ENCODE measurements at places on chromosomes 5 and 9.

DNA sequence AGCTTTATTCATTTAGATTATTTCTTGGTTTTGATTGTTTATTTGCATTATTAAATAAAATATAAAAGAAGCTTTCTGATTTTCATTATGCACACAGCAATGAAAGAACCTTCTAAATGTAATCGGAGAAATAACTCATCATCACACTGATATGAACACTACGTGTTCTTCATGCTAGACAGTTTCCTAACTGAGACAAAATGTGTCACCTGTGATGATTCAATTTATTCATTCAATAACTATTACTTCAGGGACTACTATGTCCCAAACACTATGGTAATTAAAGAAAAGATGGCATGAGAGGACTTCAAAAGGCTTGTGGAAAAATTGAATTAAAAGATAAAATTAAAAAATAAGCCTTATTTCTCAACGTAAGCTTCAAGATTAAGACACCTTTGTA lies 118.1 kb downstream of the SPEF2 start:
- no peak for DNase-seq

DNA sequence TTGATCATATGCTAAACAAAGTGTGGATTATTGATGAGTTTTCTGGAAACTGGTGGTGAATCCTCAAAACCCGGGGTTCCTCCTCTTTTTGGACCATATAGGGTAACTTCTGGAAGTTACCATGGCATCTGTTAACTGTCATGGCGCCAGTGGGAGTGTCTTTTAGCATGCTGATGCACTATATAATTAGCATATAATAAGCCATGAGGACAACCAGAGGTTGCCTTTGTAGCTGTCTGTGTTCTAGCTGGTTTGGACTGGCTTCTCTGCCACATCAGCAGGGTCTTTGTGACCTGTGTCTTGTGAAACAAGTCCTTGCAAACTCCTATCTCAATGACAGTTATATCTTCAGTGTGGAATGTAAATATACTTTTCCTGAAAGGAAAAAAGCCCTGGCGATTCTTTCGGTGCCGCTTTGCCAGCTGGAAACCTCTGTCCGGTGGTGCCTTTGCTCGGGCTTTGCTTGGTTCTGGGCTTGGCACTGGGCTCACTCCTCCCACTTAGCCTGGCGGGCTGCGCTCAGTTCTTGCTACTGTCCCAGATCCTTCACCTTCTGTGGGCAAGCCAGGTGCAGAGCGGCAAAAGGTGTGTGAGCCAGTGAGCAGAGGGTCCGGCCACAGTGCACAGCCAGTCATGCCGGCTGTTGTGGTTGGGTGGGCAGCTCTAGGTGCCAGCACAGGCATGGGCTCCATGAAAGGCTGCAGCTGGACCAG lies 20.4 kb downstream of the NXNL2 start:
- DNase-seq, result no peak

- no peak for DNase-seq
Measured at GRCh38 chr5:75571547-75571946, 39.7 kb upstream of the ANKDD1B start.

- DNase-seq, result no peak
Measured at GRCh38 chr9:114677418-114677817, 4.6 kb downstream of the TEX48 start.

DNA sequence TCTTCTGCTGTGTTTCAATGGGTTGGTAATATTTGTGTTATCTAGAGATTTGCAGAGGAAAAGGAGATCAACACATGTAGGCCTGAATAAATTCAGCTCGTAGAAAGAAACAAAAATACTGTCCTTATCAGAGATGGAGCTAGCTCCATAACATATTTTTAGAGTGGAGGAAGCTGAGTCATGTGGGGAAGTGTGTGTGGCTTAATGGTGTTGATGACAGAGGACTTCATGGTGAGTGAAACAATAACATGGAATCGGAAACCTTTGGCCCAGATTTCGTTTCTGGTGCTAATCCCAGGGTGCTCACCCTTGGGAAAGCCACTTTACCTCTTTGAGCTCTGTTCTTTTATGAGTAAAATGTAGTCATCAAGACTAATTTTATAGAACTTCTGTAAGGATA lies 825.0 kb downstream of the TLR4 start:
- no peak for DNase-seq

- DNase-seq, result no peak
Measured at GRCh38 chr5:143041972-143042770, 272.0 kb downstream of the ARHGAP26 start.

GRCh38 chr5:107652408-107652807 lies 18.3 kb downstream of the EFNA5 start:
- no peak for DNase-seq

DNA sequence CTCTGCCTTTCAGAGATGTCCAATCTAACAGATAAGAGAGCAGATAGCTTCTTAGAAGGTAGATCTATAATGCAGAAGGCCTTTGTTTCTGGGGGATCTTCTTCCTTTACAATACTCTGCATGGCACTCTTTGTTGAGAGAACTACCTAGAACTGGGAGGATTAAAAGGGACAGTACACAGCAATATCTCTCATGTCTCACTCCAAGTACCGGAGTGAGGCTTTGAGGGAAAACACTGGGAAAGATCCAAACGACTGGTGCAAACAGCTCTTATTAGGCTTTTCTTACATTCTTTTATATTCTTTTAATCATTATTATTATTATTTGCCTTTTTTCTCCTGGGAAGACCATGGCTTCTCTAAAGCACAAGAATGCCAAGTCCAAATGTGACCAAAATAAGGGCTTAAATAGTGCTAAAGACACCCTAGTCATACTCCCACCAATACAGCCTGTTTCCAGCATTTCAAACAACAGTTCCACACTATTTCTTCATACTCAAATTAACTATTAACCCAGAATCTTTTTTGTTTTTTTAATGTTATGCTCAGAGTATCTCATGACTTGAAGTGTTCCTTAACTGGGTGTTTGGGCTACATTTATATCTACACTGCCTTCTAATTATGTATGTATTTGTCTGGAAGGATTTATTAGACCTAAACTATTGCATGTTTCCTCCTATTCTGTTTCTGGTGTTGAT lies 52.7 kb downstream of the ABHD17B start:
- DNase-seq, result no peak

DNA sequence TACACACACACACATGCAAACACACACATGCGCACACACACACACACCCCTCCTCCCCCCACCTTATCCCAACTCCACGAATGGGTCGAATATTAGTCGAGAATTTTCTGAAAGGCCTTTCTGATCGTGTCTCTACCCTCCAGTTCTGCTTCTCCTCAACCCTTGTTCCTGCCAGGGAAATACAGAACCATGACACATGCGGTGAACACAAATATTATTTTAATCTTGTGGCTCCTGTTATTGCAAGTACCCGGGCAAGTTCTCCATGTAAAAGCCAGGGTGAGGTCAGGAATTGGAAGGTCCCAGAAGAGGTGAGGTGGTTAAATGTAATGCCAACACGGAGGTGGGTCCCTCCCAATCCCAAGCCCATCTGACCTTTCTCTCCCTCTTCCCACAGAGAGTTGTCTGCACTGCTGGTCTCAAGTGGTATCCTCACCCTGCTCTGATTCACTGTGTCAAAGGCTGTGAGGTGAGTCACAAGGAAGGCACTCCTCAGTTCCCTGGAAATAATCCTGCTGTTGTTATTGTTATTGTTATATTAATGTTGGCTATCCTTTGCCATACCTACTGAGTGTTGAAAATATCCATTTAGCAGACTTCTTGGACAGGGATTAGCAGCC lies 223.7 kb downstream of the PAPPA start:
- no peak for DNase-seq

DNA sequence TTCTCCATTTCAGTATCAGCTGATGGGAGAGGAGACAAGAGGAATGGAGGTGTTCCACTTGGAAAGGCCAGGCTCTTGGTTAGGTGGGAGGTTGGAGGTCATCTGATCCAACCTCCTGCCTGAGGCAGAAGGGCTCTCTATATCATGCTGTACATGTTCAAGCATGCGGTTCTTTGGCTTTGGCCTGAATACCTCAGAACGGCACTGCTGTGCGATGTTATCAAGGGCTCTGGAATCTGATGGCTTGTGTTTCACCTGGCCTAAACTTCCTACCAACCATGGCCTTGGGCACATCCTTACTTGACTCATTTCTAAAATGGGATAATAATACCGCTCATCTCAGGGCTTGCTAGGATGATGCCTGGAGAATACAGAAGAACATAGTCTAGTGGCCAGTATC lies 90.1 kb upstream of the FAM169A start:
- no peak for DNase-seq

- DNase-seq, result no peak
Measured at GRCh38 chr5:104913841-104914281, 1351.3 kb upstream of the NUDT12 start.

GRCh38 chr9:12629067-12629466 lies 64.1 kb upstream of the TYRP1 start:
- DNase-seq, result no peak

GRCh38 chr5:36502608-36503007 lies 103.8 kb upstream of the SLC1A3 start:
- no peak for DNase-seq

GRCh38 chr5:96509316-96509715 lies 76.3 kb upstream of the PCSK1 start:
- no peak for DNase-seq

- peak; percentile 9 for DNase-seq
Measured at GRCh38 chr5:173973616-173973969, 15.4 kb upstream of the C5orf47 start.

- no peak for DNase-seq
Measured at GRCh38 chr9:14715102-14715501, 7.4 kb downstream of the CER1 start.

GRCh38 chr5:37495668-37496347 lies 116.7 kb downstream of the WDR70 start:
- no peak for DNase-seq

DNA sequence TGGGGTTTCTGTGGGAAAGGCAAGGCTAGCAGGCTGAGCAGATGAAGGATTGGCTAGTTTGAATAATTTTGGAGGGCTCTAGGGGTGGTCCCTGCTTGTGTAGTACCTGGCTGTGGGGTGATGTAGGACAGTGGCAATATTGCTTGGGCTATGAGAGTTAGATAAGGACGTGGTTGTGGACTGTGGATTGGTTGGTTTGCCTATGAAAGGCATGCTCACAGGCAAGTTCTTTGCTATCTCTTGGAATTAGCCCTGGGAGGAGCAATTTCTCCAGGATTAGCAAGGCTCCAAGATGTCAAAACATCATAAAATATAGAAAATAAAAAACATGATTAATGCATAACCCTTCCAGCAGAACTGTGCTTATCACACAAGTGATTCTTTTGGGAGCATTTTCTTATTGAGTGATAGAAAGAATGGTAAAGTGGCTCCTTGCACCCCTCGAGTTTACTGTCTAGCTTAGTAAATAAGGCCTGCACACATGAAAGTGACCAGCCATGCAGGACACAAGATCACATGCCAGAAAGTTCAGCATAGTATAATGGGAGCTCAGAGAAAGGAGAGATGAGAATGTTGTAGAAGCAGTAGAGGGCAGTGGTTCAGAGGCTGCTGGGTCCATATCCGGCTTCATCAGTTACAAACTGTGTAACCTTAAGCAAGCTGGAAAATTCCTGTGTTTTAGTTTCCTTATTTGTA lies 13.8 kb downstream of the AOPEP start:
- no peak for DNase-seq

- DNase-seq, result peak; percentile 29
Measured at GRCh38 chr5:139637438-139638089, 10.6 kb upstream of the CXXC5 start.

DNA sequence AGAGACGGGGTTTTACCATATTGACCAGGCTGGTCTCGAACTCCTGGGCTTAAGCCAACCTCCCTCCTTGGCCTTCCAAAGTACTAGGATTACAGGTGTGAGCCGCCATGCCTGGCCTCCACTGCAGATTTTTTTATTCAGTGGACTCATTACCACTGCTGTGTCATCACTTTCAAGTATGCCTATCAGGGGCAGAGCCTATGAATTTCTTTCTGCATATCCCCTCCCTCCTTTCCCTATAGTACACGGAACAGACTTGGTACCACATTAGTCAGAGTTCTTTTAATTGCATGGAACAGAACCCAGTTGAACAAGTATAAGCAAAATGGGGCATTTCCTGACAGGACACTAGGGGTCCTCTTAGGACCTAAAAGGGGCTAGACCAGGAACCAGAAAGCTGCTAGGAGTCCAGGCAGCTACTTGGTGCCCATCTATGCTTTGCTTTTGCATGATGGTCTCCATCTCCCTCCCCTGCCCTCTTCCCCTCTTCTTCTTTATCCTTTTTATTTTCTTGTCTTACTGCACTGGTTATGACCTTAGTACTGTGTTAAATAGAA lies 5.8 kb downstream of the BSPRY start:
- DNase-seq, result no peak

- no peak for DNase-seq
Measured at GRCh38 chr9:114318416-114318815, 4.5 kb upstream of the ORM1 start.

DNA sequence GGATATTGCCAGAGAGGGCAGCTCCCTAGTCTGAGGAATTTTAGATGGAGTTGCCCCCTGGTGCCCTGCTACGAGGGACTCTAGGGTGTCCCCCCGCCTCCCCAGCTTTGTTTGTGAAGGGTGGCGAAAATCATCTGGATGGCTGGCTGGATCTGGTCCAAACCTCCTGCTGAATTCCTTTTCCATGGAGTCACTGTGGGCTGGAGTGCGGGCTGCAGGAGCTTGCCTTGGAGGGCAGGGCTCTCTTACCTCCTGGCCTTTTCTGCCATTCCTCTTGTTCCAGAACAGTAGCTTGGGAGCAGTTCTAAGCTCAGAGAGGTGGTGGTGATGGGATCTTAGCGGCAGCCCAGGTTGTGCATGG lies 2.1 kb downstream of the SYNPO start:
- DNase-seq, result no peak

DNA sequence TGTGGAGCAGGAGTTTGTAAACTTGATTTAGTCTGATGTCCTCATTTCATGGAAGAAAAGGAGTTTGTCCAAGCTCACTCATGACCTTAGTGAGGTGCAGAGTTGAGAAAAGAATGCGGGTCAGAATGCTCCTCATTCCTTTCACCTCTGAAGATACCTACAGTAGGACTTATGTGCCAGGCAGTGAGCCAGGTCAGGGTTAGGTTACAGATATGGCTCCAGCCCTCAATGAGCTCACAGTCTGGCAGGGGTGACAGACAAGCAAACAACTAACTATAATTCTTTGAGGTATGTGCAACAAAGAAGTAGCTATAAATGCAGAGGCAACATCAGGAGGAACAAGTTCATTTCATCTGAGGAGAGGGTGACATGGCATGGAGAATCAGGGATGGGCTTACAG lies 102.5 kb downstream of the SPATA31D1 start:
- no peak for DNase-seq

- no peak for DNase-seq
Measured at GRCh38 chr5:32753051-32753450, 41.9 kb downstream of the NPR3 start.

GRCh38 chr5:77129391-77129990 lies 42.4 kb upstream of the ZBED3 start:
- DNase-seq, result no peak

DNA sequence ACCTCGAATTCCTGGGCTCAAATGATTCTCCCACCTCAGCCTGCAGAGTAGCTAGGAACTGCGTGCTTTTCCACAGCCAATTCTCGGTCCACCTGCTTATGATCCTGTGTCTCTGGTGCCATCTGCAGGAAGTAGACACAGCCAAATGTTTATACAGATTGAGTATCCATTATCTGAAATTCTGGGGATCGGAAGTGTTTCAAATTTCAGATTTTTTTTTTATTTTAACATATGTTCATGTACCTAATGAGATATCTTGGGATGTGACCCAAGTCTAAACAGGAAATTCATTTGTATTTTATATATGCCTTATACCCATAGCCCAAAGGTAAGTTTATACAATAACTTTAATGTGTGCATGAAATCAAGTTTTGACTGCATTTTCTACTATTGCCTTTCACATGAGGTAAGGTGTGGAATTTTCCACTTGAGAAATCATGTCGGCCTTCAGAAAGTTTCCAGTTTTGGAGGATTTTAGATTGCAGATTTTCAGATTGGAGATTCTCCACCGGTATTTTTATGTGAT lies 89.5 kb downstream of the ESM1 start:
- DNase-seq, result no peak

All from stimulated activated CD4-positive, alpha-beta T cell treated with anti-CD3 and anti-CD28 coated beads, Interleukin-1b, Interleukin-23, amount 100 ng/mL, for 4 hours (primary cell).